ENCODE measurements at places on chromosomes 11 and 22. TPM values are rescaled to one million over a fixed set of nuclear protein-coding genes. Genes with fewer than 3 reads are reported as not detected.

KRTAP5-10 gene
- total RNA-seq = not detected

TRIM68 gene
- total RNA-seq = 6.9 TPM

LRRC56 gene
- total RNA-seq = 3.2 TPM

MIAT gene
- 81.6 TPM for total RNA-seq

DEFB131B gene
- total RNA-seq = not detected

TMEM25 gene
- 11.3 TPM for total RNA-seq

DTX4 gene
- total RNA-seq = 0.97 TPM

OR4X1 gene
- not detected for total RNA-seq

GRCh38 chr11:44564670-44565210 lies 723 bp upstream of the CD82 start:
- no peak for DNase-seq

GRCh38 chr11:78034623-78035022 lies 11.5 kb upstream of the KCTD14 start:
- DNase-seq = no peak

- DNase-seq = no peak
Observed at GRCh38 chr11:93653080-93653479, 8.4 kb upstream of the CEP295 start.

GRCh38 chr11:77083566-77084245 lies 16.9 kb downstream of the CAPN5 start:
- no peak for DNase-seq

- no peak for DNase-seq
Observed at GRCh38 chr22:39469681-39470450, 13.1 kb downstream of the MGAT3 start.

- no peak for DNase-seq
Observed at GRCh38 chr11:17554487-17554886, 7.4 kb downstream of the OTOG start.

DNA sequence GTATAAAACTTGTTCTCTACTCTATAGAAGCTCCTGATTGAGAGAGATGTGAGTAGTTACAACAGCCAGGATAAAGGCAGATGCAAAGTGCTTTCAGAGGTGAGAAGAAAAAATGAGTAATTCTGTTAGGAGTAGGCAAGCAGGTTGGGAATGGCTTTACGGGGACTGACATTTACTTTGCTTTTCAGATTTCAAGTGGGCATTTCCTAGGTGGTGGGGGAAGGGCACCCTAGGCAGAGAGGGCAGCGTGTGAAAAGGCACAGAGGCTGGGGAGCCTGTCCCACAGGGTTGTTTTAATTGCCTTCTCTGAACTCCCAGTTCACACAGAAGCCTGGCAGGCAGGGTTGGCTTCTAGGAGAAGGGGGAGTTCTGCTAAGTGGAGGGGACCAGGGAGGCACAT lies 106.5 kb downstream of the NAV2 start:
- DNase-seq = no peak

- peak; percentile 67 for DNase-seq
Observed at GRCh38 chr11:798093-798713, at the start of gene SLC25A22. Gene SLC25A22, minus strand, starts transcription at chr11:798281. Its CDS starts 3,275 bp downstream, at chr11:795006.

- DNase-seq = no peak
Observed at GRCh38 chr11:69293819-69294505, at the start of gene MYEOV. Gene MYEOV, plus strand, starts transcription at chr11:69294155. Its CDS starts 1,200 bp downstream, at chr11:69295355.

DNA sequence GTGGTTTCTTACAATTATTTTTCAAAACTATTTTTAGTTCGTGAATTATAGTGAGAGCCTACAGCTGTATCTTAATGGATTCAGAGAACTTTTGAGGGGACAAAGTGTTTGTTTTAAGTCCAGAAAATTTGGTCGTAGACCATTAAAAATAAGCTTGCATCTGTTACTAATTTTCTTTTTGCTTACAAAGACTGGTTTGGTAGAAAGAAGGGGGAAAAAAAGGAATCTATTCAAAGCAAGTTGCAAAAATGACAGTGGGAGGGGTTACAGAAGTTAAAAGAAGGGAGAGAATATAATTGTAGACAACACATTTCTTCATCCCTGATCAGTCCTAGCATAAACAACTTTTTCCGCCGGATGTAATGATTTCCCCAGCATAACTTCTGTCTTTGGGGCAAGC lies 72.1 kb downstream of the AMOTL1 start:
- DNase-seq = no peak

DNA sequence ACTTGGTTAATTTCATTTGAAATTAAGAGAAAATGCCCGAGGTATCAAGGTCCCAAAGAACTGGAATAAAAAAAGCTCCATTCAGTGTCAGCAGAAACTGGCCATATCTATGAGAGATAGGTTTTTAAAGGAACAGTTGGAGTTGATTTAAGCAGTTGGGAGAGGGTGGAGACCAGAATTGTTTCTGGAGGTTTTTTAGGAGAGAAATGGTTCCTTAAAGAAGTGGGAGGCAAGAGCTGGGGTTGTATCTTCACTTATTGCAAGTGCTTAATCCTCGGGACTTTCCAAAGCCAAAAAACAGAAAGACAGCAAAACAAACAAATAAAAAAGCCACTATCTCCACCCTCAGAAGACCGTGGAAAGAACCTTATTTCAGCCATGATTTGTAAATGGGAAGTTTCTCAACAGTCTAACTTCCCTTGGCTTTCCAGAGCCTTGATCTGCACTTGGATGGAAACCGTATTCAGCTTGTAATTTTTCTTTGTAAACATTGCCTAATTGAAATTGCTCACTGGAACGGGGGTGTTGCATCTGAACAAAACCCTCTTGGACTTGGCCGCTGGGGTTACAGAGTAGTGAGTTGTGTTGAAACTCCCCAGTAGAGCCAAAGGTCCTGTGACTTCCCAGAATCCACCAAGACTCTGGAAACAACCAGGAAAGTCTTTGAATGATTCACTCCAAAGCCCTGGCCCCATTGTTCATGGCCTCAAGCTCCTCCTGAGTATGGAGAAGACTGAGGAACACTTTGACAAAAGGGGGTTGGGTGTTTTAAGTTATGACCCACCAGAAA lies 115.6 kb downstream of the SLC1A2 start:
- no peak for DNase-seq

DNA sequence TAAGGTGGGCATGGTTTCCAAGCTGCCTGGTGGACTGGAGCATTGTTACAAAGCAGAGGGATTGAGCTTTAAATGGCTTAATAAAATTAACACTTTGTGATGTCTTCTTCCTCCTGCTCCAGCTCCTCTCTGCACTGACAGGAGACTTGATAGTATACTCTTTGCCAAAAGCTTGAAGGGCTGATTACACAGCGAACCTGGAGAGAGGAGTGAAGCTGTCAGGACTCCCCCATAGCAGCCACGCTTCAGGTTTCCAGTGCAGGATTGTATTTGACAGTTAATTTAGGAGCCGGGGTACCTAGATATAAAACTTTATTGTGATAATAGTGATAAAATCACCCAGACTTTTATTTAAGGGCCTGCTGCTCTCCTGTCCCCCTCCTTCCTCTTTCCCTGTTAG lies 50.0 kb downstream of the TRIM44 start:
- DNase-seq = no peak

- DNase-seq = no peak
Observed at GRCh38 chr11:60257956-60258722, 15.2 kb upstream of the MS4A4E start.

All from CD8-positive, alpha-beta T cell (primary cell).